ENCODE measurements at places on chromosomes 12 and 14. TPM values are rescaled to one million over a fixed set of nuclear protein-coding genes. Genes with fewer than 3 reads are reported as not detected.
A peak's percentile ranks its signal among the peaks of the same experiment; 100 is the strongest.

BTBD7 gene
- total RNA-seq, result 43.4 TPM

IL23A gene
- total RNA-seq, result not detected

RHEBL1 gene
- total RNA-seq, result 1.2 TPM

RNU6-7 gene
- total RNA-seq, result not detected

YEATS4 gene
- 15.9 TPM for total RNA-seq

TMTC1 gene
- total RNA-seq, result 35.3 TPM

KLHL33 gene
- 0.05 TPM for total RNA-seq

GRCh38 chr12:51906430-51907082, 748 bp upstream of the ACVRL1 start:
- no peak for DNase-seq

DNA sequence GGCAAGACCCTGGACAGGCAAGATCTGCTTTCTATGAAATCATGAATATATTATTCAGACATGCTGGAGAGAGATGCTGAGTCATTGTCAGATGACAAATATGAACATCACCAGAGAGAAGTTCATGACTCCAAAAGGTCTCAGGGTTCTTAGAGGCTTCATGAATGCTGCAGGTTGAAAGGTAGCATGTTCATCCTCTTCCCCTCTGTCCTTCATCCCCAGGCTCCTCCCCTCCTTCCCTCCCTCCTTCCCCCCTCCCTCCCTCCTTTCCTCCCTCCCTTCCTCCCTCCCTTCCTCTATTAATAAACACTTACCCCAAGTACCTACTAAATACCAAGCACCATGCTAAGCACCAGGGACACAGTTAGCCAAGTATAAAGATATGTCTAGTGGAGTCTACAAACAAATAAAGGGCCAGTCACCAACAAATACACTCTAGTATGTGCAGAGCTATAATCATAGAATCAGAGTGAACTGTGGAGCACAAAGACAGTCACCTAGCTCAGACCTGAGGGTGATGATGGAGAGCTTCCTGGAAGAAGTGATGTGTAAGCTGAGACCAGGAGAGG, 46.2 kb downstream of the RPH3A start:
- DNase-seq, result no peak

GRCh38 chr14:78403278-78403815, 233.2 kb downstream of the NRXN3 start:
- DNase-seq, result no peak

DNA sequence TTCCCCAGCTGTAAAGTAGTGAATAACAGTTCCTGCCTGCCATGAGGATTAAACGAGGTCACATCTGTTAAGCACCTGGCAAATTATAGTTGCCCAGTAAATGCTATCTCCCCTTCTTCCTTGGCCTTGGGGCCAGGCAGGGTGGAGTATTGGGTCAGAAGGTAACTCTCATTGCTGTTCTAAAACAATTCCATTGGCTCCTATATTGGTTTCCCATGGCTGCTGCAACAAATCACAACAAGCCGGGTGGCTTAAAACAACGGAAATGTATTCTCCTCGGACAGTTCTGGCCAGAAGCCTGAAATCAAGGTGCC, 31.9 kb downstream of the MMAB start:
- no peak for DNase-seq

GRCh38 chr12:124399622-124400021, 104.7 kb downstream of the RFLNA start:
- DNase-seq, result no peak

GRCh38 chr12:123268850-123269249, 2.8 kb downstream of the CDK2AP1 start:
- DNase-seq, result no peak

DNA sequence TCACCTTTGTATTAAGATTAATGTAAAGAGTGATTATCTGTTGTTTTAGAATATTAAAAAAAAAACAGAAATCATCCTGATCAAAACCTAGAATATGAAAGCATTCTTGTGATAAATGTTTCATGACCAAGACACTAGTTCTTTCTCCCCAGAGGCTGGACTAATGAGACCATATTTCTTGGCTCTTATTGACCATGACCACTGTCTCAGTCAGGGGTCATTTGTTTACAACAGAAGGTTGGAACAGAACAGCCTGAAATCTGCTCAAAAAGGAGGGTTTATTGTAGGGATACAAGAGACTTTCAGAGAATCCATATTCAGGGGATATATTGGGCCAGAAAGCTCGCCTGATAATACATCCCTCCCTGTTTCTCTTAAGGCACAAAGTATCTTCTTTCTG, 87.7 kb downstream of the TMEM30B start:
- no peak for DNase-seq

DNA sequence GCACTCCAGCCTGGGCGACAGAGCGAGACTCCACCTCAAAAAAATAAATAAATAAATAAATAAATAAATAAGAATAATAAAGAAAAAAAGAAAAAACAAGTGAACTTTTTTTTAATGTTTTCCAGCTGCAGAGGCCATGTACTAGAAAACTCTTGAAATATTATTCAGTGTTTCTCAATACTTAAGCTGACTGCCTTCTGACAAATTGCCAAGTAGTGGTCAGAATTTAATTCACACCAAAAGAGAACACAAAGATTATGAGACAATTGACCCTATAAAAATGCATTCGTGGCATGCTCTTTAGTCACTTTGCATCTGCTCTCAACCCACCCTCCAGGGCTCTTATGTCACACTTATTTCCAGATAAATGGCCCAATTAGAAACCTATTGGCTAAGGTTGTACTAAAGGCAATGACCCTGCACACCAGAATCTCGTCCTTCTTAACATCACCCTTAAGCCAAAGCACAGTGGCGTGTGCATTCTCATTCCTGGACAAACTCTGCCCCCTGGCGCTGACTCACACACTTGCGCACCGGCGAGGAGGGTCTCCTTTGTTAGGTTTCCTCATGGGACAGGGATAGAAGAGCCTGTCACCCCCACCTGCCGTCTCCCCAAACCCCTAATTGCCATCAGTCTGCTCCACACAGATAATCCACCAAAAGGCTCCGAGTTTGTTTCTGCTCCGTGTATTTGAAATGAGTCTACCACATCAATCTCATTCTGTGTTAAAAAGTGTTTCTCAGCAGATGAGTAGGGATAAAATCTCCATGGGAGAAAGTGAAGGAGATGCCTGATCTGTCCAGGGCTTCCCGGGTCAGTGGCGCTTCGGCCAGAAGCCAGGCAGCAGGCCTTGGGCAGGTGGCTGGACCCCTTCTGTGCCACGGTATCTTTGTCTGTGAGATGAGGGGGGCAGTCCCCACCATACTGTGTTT, 73.1 kb upstream of the CEP83 start:
- peak; percentile 89 for DNase-seq

- DNase-seq, result no peak
Measured at GRCh38 chr12:54997929-54998522, 13.5 kb upstream of the TESPA1 start.

- DNase-seq, result no peak
Measured at GRCh38 chr14:50303744-50304471, 8.1 kb downstream of the L2HGDH start.

DNA sequence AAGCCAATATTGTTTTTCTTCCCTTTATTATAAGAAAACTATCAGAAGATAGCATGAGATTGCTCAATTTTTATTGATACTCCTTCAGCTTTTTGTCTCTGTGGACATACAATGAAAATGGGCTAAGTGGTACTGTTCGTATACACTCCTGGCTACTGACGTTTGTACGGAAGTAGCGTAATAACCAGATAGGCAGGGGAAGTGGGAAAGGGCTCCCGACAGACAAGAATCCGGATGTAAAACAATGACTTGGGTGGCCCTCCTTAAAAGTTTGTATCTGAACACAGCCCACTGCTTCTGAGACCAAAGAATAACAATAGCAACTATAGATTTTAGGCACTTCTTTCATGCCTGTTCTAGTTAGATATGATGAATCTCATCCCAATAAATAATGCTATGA, 99.6 kb downstream of the RPS6KA5 start:
- DNase-seq, result no peak

DNA sequence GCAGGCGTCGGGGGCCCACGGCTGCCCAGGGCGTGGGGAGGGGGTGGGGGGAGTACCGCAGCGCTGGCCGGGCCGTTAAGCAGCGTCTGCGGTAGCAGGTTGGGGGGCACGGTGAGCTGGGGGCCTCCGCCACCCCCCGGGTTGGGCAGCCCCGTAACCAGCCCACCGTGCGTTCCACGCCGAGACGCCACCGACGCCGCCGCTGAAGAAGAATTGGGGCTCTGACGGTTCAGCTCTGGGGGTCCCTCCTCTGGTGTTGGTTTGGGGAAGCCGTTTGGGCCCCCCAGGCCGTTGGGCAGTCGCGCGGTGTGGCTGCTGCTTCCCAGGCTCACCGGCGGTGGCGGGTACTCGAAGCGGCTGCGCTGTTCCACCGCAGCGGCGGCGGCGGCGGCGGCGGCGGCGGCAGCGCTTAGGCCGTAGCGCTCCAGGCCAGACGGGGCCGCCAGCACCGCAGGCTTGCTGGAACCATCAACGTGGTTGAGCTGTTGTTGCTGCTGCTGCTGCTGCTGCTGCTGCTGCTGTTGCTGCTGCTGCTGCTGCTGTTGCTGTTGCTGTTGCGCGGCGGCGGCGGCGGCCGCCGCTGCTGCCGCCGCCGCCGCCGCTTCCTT, 1.5 kb downstream of the IRF2BPL start:
- DNase-seq, result no peak

DNA sequence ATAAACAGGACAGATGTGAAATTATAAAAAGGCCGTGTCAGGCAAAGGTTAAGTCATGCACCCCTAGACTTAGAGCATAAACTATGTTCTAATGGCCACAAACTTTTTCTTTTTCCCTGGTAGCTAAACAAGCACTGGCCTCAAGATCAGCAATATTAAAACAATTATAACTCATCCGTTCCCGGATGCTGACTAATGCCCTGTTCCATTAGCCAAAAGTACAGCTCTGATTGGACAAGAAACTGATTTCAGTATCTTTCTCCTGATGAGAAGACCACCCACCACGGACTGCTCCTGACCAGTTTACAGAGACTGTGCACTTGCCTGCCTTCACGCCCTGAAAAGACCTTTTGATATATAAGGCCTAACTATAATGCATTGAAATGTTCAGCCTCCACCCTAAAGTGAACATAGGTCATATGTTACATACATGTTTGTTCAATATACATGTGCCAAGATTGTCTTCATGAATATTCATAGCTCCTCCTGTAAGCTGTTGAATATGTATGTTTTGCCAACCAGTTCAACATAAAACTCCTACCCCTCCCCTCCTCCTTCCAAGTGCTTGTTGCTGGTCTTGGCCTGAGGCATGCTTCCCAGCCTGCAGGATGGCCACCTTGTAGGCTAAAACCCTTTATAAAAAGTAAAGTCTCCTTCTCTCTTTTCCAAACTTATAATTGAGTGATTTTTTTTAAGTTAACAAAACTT, 162.0 kb downstream of the IPO8 start:
- no peak for DNase-seq

DNA sequence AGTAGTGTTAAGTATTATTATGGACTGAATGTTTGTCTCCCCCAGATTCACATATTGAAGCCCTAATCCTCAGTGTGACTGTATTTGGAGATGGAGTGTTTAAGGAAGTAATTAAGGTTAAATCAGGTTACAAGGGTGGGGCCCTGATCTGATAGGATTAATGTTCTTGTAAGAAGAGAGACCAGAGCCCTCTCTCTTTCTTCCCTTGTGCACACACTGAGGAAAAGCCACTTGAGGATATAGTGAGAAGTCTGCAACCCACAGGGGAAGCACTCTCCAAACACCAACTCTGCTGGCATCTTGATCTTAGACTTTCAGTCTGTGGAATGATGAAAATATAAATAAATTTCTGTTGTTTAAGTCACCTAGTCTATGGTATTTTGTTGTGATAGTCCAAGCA, 2.2 kb upstream of the KLRG1 start:
- no peak for DNase-seq

- no peak for DNase-seq
Measured at GRCh38 chr14:72863216-72864006, 30.5 kb downstream of the DPF3 start.

DNA sequence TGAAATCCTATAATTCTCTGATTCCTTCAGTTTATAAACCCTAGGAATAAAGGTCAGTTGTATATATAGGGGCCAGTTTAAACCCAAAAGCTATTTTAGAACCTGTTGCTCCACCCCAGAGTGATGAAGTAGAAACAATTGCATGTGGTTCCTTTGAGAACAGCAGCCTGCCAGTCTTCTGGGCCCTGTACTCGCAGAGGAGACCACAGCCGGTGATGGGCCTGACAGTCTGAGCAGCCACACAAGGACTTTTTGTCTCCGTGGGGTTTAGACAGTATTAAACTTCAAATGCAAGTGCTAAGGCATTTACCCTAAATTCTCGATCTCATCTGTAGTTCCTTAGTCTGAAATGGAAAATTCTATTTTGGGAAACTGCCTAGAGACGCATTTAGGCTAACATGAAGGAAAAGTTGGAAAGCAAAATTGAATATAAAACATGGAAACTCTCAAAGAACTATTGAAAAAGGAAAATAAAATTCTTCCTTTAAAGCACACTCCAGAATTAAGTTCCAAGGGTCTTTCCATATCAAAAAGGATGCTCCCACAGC, 80.6 kb downstream of the PRICKLE1 start:
- DNase-seq, result no peak

DNA sequence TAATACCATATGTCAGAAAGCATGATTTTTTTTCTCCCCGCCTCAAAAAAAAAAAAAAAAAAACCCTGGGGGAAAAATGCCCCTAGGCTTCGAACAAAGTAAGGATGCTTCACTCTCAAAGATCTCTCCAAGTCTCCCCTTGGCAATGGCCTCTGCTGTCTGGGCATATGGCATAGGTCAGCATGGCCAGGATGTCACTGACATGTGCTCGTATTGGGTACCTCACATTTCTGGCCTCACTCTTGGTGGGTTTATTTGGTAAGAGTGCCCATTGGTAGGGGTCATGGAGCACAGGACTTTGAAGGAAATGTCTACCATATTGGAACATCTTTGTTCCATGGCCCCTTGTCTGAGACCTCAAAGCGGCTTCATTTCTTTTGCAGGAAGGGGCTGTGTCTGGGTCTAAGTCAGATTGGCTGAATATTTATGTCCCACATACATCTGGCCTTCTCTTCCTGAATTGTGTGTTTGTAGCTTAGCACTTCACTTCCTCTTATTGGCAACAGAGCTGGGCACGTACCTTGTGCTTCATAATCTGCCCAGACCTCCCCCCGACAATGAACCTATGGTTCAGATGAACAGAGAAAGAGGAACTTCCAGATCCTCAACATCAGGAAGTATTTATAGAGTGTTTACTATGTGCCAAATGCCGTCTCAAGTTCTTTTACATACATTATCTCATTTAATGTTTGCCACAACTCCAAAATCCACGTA, 36.3 kb upstream of the OAS1 start:
- DNase-seq, result no peak

- no peak for DNase-seq
Measured at GRCh38 chr12:80053051-80053790, 46.1 kb upstream of the OTOGL start.
